ENCODE measurements at places on chromosomes 7 and 10. TPM values are rescaled to one million over a fixed set of nuclear protein-coding genes. Genes with fewer than 3 reads are reported as not detected.
A peak's percentile ranks its signal among the peaks of the same experiment; 100 is the strongest.

GRCh38 chr7:7682861-7683260 is 35.5 kb downstream of the RPA3 start:
- H3K27me3 ChIP-seq: no peaks in the 10 kb centered on the region
- H3K4me3 ChIP-seq: no peak overlapping the region

- no peak overlapping the region for H3K4me3 ChIP-seq
- H3K27ac ChIP-seq: no peak overlapping the region
- no peak for DNase-seq
- no peaks in the 10 kb centered on the region for H3K36me3 ChIP-seq
- H3K27me3 ChIP-seq: no peaks in the 10 kb centered on the region
Measured at GRCh38 chr7:99653754-99654153, 26.0 kb downstream of the CYP3A5 start.

Gene SCD
- 1.9 TPM for total RNA-seq

DNA sequence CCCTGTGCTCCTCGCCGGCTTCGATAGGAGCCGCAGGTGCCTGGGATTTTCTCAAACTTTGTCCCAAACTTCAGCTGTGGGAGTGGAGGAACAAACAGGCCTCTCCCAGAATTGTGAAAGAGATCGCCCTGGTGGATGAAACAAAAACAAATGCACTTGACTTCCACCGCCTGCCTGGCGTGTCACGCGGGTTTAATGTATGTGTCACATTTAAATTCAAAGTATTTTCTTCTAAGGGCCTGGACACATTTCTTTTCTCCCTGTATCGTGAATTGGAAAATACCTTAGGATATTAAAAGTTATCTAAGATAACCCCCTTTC is 694 bp upstream of the WASL start:
- no peaks in the 10 kb centered on the region for H3K27me3 ChIP-seq
- H3K36me3 ChIP-seq: no peaks in the 10 kb centered on the region
- H3K4me1 ChIP-seq: peaks cover 12% of the 10 kb centered on the region
- peak overlapping the region; percentile 82 for H3K4me3 ChIP-seq
- DNase-seq: no peak

DNA sequence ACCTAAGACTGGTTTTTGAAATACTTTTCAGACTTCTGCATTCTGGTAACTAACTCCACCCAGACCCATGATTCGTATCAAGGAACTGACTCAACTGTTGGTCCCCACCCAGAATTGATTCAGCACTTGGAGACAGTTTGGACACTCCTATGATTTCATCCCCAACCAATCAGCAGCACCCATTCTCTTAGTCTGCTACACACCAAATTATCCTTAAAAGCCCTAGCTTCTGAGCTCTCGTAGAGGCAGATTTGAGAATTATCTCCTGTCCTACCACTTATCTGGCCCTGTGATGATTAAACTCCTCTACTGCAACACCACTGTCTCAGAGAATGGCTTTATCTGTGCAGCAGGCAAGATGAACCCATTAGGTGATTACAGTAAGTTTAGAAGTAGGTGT is 7.7 kb upstream of the GSTO1 start:
- H3K27ac ChIP-seq: no peak overlapping the region
- H3K36me3 ChIP-seq: no peaks in the 10 kb centered on the region
- DNase-seq: no peak

DNA sequence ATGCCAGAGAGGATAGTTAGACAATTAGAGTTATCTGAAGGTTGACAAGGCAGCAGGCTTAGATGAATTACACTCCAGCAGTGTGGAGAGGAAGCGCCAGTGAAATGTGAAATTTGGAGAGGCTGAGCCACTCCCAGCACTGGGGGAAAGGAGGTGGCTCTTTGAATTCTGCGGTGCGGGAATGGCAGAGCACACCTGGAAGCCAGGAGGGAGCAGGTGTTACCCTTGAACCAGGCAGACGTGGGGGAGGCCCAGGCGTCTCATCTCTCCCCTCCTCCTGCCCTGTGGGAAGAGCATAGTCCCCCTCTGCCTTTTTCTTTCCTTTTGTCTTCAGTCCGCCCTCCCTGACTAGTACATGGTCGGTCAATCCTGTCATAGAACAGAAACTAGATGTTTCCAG is 203.1 kb downstream of the DPP6 start:
- DNase-seq: no peak
- no peaks in the 10 kb centered on the region for H3K4me1 ChIP-seq
- no peak overlapping the region for H3K4me3 ChIP-seq
- H3K27me3 ChIP-seq: peaks cover 6% of the 10 kb centered on the region
- no peak overlapping the region for H3K27ac ChIP-seq
- no peaks in the 10 kb centered on the region for H3K36me3 ChIP-seq

GRCh38 chr10:77649333-77650331 is 12.0 kb upstream of the KCNMA1 start:
- no peaks in the 10 kb centered on the region for H3K4me1 ChIP-seq
- H3K36me3 ChIP-seq: no peaks in the 10 kb centered on the region
- no peaks in the 10 kb centered on the region for H3K27me3 ChIP-seq
- no peak overlapping the region for H3K27ac ChIP-seq
- no peak for DNase-seq
- no peak overlapping the region for H3K4me3 ChIP-seq

Gene DKK1
- total RNA-seq: 0.92 TPM

DNA sequence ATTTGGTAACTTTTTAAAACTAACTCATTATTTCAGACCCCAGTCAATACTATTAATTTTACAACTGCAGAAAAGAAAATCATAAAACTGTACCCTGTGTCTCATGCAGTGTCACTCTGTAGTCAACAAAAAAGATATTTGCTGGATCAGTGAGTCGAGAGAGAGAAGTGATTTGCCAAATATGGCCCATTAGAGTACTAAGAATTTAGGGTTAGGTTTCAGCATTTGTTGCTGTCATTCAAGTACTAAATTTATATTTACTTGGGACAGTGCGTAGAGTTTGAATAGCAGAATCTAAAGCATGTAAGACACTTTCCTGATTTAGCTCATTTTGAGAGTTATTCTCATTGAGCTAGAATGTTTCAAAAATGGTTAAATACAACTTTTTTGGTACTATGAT is 38.9 kb downstream of the CACNA2D1 start:
- DNase-seq: no peak
- no peaks in the 10 kb centered on the region for H3K4me1 ChIP-seq
- H3K27me3 ChIP-seq: no peaks in the 10 kb centered on the region
- no peaks in the 10 kb centered on the region for H3K36me3 ChIP-seq
- H3K4me3 ChIP-seq: no peak overlapping the region
- no peak overlapping the region for H3K27ac ChIP-seq

- H3K27ac ChIP-seq: no peak overlapping the region
- H3K27me3 ChIP-seq: no peaks in the 10 kb centered on the region
- DNase-seq: no peak
- H3K4me1 ChIP-seq: no peaks in the 10 kb centered on the region
Measured at GRCh38 chr7:28224675-28225074, 44.1 kb upstream of the JAZF1 start.
